NCI-H1105 (cell line): ENCODE measurements at places on chromosomes 11 and 22.

DNA sequence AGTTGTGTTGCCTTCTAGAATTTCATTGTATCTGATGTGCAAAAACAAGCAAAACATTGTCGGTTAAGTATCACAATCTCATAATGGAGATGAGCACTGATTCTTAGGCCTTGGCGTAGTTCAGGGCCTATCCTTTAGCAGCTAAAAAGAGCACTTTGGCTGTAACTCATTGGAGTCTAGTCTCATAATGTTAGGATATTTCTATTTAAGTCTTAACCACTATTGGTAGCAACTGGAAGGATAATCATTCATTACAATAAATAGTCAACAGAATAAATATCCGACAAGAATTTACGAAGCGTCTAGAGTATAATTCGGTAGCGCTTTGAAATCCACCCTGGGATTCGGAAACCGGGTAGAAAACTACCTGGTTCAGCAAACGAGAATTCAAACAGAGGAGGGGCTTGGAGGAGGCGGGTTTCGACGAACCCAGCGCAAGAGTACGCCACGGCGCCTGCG, 461 bp upstream of the EED start:
- DNase-seq: peak; percentile 91

DNA sequence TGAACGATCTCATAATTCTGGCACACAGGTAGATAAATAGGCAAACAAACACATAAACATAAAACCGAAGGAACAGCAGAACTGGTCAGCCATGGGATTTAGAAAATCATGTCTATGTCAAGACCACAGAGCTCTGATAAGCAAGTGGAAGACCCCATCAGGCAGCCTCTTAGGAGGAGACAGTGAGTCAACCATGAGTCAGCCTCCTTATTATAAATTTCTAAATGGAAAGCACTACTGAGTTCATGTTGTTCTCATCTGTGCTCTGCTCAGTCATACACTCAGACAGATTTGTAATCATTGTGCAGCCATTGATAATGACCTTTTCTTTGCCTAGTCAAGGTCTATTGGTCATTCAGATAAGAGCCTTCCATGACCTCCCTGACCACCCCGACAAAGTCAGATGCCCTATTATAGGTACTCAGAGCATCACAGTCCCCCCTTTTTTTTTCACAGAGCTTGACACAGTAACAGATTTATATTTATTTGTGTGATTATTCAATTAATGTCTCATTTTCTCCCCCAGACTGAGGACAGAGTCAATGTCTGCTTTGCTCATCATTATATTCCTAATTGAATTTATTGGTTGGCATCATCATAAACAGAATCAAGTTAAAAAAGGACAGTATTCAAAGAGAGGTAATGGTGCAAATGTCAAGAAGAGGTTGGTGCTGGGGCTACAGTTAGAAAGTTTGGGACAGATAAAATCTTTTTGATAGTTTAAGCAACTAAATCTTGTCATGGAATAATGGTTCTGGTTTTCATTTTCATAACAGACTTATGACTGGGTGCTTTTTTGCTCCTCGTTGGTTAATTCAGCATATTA, 579.7 kb upstream of the CCDC90B start:
- DNase-seq: no peak

DNA sequence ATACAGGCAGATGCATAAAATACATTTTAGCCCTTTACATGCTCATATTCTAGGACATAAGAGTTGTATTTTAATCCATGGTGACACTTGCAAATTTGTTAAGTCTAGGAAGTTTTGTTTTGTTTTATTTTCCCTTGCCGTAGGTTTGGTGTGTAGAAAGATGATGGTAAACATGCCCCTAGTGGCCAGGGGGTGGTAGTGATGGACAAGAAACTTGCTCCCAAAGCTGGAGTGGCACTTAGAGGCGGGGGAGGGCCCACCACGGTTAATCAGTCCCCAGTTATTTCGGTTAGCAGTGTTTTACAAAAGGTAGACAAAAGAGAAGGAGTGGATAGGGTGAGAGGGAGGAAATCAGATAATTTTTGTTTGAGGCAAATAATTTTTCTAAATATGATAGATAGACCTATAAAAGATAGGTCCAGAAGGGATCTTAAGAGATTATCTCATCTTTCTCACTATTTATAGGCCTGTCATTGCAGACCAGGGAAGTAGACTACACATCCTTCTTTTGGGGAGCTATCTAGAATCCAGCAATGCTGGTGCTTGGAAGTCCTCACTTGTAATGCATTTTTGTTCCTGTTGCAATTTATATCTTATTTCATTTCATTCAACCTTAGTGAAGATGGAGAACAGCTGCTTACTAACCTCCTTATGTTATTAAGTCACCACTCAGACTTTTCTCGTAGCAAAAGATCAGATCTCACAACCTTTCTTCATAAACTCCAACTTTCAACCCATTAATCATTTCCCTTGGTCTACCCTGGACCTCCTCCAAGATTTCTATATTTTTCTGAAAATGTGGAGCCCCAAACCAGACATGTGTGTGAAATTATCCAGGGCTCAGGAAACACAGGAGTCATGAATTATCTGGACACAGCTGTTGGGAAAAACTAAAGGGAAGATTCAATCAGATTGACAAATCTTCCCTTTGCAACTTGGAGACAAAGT, 5.9 kb upstream of the BDNF start:
- no peak for DNase-seq

DNA sequence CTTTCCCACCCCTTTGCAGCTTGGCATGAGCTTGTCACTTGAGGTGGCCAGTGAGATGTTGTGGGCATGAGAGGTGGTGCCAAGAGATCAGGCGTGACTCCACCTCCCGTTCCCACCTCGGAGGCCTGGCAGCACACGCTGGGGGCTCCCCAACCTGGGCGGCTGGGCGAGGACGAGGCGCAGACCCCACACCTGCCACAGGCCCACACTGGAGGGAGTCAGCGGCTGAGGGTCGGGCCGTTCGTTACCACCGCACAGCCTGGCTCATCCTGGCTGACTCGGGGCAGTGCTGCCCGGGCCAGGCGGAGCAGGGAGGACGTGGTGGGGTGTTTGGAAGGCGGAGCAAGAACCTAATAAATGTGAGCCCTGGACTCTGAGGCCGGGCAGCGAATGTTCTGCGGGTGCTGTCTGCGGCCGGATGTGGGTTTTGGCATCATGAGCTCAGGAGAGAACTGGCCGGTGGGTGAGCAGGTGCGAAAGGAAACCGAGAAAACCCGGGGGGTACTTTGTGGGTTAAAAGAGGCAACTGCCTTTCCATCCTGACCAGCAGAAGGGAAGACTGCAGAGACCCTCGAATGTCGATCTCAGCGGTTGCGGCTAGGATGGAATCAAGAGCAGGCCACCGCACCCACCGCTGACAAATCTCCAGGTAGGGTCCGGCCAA, 10.2 kb upstream of the IFITM3 start:
- no peak for DNase-seq

DNA sequence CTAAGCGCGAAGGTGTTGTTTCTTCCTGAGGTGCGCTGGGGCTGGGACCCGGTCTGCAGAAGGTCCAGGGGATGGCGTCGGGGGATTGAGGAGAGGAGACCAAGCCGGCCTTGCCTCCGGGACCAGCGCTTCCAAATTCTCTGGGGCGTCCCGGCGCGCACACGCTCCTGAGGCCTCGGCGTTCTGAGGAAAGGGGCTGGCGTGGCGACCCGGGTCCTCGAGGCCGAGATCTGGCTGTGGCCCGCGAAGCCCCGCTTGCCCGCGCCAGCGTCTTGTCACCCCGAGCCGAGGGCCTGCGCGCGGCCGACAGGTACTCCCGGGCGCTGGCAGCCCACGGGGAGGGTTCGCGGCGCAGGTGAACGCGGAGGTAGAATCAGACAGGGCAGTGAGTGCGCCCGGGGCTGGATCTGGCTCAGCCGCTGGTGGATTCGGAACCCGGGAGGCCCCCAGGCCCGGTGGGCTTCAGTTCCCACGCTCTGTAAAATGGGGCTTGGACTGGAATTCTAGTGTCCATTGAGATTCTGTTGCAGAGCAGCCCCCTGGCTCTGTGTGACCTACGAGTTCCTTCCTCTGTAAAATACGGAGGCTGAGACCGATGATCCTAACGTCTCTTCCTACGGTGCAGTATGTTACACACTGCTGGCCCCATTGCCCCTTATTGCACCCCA, 14.7 kb downstream of the SSH3 start:
- peak; percentile 52 for DNase-seq

DNA sequence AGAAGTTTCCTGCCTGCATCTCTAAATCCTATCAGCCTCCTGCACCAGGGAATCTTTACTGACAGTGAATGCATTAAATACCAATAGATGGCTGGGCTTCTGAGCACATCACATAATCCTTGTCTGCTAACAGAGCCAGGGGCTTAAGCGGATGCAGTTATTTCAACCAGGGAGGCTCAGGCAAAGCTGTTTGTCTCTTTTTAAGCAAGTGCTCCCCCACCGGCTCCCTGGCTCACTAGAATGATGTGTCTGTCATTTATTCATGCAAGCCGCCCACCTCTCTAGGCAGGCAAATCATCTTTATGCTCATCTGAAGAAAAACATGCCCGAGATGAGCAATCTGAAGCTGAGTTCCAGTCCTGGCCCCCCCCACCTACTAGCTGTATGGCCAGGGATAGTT, 182.3 kb downstream of the TENM4 start:
- no peak for DNase-seq

DNA sequence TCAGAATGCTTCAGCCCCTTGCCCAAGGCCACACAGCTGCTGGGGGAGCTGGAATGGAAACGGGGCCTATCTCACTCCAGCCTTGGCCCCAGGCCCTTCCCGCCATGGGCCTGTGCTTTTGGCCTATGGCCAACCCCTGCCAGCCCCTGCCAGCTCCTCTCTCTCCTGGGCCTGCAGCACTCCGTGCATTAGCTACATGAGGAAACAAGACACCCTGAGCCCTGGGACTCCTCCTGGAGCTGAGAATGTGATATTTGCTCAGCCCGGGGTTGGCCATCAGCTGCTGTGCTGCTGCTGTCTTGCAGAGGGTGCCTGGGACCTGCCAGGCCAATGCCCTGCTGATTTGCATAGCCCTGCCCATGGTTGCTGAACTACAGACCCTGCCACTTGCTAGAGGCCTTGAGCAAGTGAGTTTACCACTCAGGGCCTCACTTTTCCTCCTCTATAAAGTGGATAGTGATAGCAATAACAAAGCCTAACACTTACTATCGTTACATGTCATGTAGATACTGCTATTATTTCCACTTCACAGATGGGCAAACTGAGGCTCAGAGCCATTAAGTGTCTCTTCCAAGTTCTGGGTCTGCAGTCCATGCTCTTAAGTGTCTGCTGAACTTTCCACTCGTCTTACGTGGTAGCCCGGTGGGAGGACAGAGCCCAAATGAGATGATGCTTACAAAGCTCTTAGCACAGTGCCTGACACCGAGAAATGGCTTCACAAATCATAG, 99.6 kb downstream of the KIAA1671 start:
- DNase-seq: peak; percentile 39

- peak; percentile 90 for DNase-seq
Observed at GRCh38 chr22:38923463-38924346, 33.7 kb upstream of the APOBEC3A start.

DNA sequence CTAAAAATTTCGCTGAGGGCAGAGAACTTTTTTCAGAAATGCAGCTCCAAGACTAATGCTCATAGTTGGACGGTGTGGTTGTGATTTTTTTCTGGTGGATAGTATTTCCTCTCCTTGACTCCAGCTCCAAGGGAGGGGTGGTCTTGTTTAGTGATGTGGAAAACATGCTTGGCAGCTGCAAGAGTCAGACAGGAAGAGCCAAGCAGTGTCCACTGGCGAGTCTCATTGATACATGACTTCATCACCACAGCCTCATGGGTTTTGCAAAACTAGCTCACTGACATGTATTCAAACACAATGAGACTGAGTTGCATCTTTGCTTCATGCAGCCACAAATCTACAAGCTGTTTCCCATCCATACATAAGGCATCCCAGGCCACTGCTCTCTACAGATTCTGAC, 7.3 kb upstream of the KCNJ1 start:
- DNase-seq: no peak

DNA sequence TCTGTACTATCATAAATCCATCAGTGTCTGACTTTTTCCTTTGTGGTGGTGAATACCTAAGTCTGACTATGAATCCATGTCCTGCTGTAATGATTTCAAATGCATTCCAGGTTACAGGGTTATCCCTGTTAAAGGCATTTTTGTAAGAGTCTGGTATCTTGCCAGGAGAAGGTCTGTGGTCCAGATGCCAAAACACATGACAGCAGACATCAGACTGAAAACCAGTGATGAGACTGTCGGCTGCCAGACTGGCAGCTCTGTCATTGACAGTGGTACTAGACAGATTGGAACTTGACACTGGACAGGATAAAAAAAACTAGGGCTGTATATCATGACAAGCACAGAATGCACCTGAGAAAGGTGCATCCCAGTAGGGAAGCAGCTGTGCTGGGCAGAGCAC, 301.8 kb upstream of the FAT3 start:
- DNase-seq: no peak

GRCh38 chr11:124923296-124923695, 4.2 kb downstream of the HEPN1 start:
- DNase-seq: no peak

DNA sequence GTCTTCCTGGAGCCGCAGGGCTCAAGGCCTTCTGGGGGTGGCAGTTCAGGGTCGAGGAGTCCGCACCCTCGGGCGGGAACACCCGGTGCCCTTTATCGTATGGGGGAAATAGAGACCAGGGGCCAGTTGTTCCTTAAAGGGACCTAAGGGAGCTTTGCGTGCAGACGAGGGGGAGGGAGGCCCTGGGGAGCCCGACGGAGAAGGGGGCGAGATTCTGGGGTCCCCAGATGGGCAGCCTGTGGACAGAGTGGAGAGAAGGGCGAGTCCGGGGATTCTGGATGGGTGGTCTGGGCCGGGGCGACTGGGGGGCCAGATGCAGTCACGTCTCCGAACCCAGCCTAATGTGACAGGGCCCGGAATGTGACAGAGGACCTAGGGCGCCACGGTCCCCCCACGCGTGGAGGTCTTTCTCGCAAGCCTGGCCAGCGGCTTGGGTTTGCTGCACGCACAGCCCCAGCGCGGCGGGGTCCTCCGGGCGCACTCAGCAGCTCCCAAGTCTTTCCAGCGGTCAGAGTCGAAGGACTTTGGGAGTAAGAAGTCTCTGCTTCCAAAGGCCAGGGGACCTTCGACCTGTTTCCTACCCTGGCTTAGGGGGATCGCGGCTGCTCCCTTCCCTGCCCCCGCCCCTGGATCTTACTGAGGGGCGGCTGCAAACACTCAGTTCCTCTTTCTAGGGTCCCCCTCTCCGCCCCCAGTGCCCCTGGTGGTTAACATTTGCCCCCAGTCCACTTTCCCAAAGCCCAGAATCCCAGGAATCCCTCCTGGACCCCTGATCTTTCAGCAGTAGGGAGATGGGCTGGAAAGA, 547 bp downstream of the TUBA8 start:
- no peak for DNase-seq
